ENCODE measurements at places on chromosomes 3 and 15.

GRCh38 chr3:25287291-25287884, 140.7 kb upstream of the RARB start:
- peak; percentile 7 for DNase-seq

- peak; percentile 1 for DNase-seq
These were observed 1190.0 kb upstream of the ALCAM start for GRCh38 chr3:104176706-104177105.

GRCh38 chr3:1616744-1617143, 481.9 kb upstream of the CNTN4 start:
- no peak for DNase-seq

- DNase-seq, result no peak
These were observed 701.2 kb downstream of the NLGN1 start for GRCh38 chr3:174098746-174099145.

DNA sequence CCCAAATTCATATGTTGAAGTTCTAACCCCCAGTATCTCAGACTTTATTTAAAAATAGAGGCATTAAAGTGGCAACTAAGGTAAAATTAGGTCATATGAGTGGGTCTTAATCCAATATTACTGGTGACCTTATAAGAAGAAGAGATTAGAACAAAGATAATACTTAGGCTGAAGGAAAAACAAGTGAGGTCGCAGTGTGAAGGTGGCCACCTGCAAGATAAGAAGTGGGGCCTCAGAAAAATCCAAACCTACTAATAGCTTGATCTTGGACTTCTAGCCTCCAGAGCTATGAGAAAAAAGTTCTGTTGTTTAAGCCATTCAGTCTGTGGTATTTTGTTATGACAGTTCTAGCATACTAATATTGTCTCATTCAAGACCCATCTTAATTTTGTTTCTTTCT, 159.9 kb upstream of the PEX5L start:
- DNase-seq, result no peak

DNA sequence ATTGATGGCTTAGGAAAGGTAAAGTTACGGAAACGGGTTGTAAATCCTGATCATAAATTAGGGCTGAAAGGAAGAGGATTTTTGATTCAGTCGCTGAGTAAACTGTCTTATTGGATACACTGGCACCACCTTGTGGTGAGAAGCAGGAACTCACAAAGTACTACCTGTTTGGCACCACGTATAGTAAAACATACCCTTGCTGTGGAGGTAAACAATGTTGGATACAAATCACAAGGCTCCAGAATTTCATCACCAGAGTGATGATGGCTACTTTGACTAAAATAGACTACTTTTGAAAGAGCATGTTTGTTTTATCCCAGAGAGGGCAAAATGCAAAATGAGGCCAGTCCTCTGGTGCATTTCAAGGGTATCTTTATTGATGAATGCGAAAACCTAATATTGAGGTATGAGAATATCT, 216.9 kb downstream of the IGSF11 start:
- peak; percentile 46 for DNase-seq

GRCh38 chr3:16174389-16174788, at the start of gene GALNT15:
GALNT15 (plus strand) TSS chr3:16174680; CDS start chr3:16175152, 472 bp downstream.
- peak; percentile 97 for DNase-seq

DNA sequence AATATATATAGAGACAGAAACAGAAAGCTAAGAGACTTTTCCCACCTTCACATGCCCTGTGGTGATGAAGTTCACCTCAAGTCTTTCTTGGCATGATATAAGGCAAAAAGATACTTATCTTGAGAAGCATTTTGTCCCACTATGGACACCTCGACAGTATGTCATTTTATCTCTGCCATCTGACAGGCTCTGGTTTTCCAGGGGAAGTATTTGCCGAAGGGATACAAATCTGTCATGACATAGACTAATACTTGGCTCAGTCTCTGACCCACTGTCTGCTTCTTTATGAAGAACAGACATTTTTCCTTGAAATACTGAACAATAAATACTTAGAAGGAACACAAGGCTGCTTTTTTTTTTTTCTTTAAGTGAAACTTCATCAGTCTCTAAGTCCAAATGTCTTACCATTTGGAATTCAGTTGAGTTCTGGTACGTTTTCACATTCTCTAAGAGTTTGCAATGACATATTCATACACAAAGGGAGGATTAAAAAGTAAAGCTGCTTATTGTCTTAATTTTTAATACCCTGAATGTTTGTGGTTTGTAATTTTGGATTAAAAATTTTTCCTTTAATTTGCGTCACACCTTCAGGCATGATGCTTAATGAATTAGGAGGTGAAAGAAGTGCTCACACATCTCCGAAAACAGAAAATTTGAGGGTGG, 87.8 kb upstream of the LMOD3 start:
- peak; percentile 36 for DNase-seq

DNA sequence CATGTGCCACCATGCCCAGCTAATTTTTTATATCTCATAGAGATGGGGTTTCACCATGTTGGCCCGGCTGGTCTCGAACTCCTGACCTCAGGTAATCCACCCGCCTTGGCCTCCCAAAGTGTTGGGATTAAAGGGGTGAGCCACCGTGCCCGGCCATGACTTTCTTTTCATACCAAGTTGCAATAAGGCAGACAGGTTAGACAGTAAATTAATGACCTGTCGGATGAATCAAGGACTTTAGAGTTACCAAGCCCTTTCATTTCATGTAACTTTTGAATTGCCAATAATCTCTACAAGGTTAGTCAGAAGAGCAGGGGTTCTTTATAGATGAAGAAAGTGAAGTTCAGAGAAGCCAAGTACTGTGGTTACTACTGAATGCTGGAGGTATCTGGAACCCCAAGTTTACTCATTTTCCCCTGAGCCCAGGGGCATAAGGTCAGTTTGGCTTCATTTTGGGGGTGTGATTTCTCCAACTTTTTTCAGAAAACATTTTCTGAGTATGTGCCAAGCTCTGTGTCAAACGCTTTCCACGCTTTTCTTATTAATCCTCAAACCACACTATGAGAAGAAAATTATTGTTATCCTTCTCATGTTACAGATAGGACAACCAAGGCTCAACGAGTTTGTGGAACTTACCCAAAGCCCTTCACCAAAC, 11.9 kb downstream of the PRICKLE2 start:
- DNase-seq, result no peak

DNA sequence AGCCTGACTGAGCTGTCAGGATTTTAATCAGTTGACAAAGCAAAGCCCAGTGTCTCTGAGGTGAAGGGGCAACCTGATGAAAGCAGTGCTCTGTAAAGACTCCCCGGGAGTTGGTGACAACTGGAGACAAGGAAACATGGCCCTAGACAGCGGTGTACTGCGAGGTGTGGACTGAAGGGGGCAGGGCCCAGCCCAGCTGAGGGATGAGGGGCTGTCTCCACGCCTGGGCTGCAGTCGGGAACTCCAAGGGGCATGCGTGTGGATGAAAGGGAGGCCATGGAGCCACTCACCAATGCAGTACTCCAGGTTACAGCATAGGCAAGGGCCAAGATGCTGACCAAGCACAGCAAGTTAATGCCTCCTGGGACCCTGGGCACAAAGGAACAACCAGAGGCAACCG, 45.1 kb downstream of the SCAP start:
- DNase-seq, result no peak

- peak; percentile 87 for DNase-seq
These were observed 11.7 kb downstream of the BCL2L10 start for GRCh38 chr15:52100807-52101442.

DNA sequence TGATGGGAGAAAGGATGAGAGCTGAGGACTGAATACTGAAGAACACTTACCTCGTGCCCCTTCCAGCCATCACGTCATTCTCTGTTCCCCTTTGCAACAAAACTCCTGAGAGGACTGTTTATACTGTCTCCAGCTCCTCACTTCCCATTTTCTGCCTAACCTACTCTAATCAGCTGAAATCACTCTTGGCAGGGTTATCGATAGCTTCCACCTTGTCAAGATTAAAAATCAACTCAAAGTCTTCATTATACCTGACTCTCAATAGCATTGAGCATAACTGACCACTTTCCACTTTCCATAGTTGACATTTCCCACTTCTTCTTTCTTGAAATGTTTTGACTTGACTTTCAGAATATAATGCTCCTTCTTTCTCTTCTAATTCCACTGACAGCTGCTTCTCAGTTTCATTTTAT, 4.3 kb downstream of the BTBD1 start:
- DNase-seq, result no peak

GRCh38 chr15:75069301-75069925, 46.0 kb downstream of the PPCDC start:
- DNase-seq, result no peak

GRCh38 chr3:59411694-59412093, 361.9 kb upstream of the CFAP20DC start:
- DNase-seq, result peak; percentile 26

Measured in fibroblast of skin of abdomen (primary cell).